ENCODE measurements at places on chromosomes 5 and 9.

- no peaks in the 10 kb centered on the region for H3K36me3 ChIP-seq
- H3K27me3 ChIP-seq = peaks cover 1% of the 10 kb centered on the region
- peak overlapping the region; percentile 62 for H3K4me3 ChIP-seq
- H3K4me1 ChIP-seq = peaks cover 30% of the 10 kb centered on the region
- DNase-seq = no peak
Observed at GRCh38 chr5:177310757-177311391, 824 bp downstream of the MXD3 start.

DNA sequence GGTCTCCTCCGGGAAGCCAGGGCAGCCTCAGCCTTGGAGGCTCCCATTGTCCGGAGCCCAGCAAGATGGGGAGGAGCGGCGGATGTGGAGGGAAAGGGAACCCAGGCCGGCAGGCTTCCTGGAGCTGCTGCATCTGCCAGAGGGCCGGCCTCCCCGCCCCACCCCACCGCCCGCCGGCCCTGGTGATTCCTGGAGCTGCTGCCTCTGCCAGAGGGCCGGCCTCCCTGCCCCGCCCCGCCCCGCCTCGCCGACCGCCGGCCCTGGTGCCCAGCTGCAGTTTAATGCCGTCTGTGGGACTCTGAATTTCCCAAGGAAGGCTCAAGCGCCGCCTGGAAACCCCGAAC is 31.6 kb downstream of the EXD3 start:
- no peak for DNase-seq
- H3K27ac ChIP-seq = no peak overlapping the region
- H3K4me1 ChIP-seq = peaks cover 7% of the 10 kb centered on the region
- no peaks in the 10 kb centered on the region for H3K27me3 ChIP-seq
- no peaks in the 10 kb centered on the region for H3K36me3 ChIP-seq

GRCh38 chr5:61999371-61999770 is 306.6 kb upstream of the KIF2A start:
- H3K27me3 ChIP-seq = peaks cover 1% of the 10 kb centered on the region
- H3K4me1 ChIP-seq = no peaks in the 10 kb centered on the region
- no peaks in the 10 kb centered on the region for H3K36me3 ChIP-seq
- no peak overlapping the region for H3K4me3 ChIP-seq
- no peak overlapping the region for H3K27ac ChIP-seq

- no peak overlapping the region for H3K27ac ChIP-seq
- no peak for DNase-seq
- H3K27me3 ChIP-seq = no peaks in the 10 kb centered on the region
- no peak overlapping the region for H3K4me3 ChIP-seq
- H3K4me1 ChIP-seq = no peaks in the 10 kb centered on the region
Observed at GRCh38 chr5:79048437-79048836, 21.0 kb downstream of the DMGDH start.

DNA sequence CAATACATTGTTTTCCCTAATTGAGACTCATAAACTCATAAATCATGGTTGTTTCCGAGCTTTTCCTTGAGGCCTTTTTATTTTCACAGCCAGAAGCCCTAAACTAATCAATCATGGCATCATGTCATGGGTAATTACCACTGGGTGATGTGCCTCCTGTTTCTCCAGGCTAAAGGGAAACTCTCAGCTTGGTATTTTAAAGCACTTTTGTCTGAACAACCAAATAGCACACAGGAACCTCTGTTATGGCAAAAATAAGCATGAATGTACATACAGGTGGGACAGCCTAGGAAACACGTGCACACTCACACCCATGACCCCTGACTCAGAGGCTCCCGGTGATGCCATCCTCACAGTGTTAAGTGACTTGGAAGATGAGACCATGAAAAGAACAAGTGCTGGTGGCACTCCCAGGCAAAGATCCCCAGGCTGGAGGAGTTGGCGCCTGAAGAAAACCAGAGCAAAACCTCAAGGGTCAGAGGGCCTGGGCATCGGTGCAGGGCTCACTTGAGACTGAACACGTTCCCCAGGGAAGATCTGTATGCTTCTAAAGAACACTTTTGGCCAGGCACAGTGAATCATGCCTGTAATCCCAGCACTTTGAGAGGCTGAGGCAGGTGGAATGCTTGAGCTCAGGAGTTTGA is 154.3 kb downstream of the ROR2 start:
- no peak overlapping the region for H3K4me3 ChIP-seq
- H3K4me1 ChIP-seq = peaks cover 8% of the 10 kb centered on the region
- peaks cover 11% of the 10 kb centered on the region for H3K27me3 ChIP-seq
- H3K36me3 ChIP-seq = no peaks in the 10 kb centered on the region

Measured in naive thymus-derived CD8-positive, alpha-beta T cell (primary cell).